ENCODE measurements at places on chromosomes 4 and X.

GRCh38 chrX:111877681-111878080 is 1.7 kb downstream of the TRPC5OS start:
- DNase-seq: no peak

- peak; percentile 9 for DNase-seq
These were observed 12.3 kb downstream of the MSL3 start for GRCh38 chrX:11770320-11770719.

GRCh38 chrX:55450259-55450658 is 1.7 kb upstream of the MAGEH1 start:
- DNase-seq: no peak

- no peak for DNase-seq
These were observed 66.7 kb upstream of the PGM2 start for GRCh38 chr4:37759833-37760232.

DNA sequence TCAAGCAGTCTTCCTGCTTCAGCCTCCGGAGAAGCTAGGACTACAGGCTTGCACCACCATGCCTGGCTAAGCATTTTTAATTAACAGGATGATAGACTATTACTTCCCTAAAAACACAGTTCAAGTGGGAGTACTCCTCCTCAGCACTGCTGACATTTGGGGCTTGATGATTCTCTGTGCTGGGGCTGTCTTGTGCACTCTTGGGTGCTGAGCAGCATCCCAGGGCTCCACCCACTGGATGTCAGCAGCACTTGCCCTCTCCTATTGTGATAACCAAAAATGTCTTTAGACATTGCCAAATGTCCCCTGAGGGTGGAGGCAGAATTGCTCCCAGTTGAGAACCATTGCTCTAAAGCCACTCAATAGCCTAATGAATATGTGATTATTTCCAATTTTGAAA is 60.4 kb downstream of the CLCN4 start:
- no peak for DNase-seq

- DNase-seq: no peak
These were observed 149.5 kb downstream of the PPP1R2C start for GRCh38 chrX:42628471-42628870.

- DNase-seq: no peak
These were observed 7.6 kb downstream of the RELL1 start for GRCh38 chr4:37678624-37679023.

DNA sequence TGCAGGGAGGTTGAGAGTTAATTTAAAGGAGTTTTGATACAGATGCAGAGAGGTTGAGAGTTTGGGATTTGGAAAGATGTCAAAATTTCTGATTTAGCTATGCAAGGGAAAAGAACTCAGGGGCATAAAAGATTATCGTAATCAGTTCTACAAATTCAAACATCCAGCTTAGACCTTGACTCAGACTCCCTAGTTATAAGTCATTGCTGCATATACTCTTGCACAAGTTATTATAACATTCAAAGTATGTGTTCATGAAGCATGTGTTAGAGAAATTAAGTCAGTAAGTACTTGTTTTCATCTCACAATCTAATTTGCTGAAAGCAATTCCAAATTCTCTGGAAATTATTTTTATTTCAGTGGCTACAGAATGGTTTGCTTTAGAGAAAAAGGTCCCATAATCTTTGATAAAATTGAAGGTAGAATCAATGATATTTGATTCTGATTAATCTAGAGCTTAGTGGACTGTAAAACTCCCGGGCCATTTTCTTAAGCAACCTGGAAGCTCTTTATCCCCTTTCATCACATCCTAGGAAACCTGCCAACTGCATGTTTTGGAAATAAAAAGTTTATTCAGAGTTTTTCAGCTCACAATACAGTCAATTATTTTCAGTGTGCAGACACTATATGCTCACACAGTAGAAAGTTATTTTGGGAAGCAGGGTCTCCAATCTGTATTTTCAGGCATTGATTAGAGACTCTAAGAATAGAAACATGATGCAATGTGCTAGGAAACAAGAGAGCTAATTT is 132.9 kb upstream of the SPANXC start:
- no peak for DNase-seq

DNA sequence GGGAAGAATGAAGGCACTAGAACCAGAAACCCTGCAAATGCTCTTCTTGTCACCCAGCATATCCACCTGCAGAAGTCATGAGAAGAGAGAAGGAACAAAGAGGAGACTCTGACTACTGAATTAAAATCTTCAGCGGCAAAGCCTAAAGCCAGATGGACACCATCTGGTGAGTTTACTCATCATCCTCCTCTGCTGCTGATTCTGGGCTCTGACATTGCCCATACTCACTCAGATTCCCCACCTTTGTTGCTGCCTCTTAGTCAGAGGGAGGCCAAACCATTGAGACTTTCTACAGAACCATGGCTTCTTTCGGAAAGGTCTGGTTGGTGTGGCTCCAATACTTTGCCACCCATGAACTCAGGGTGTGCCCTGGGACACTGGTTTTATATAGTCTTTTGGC is 181.7 kb downstream of the AR start:
- DNase-seq: no peak

- DNase-seq: no peak
These were observed 32.7 kb upstream of the CASK start for GRCh38 chrX:41956027-41956426.

- no peak for DNase-seq
These were observed 1047.7 kb downstream of the C4orf33 start for GRCh38 chr4:130143656-130144055.

GRCh38 chr4:36322921-36323354 is 41.5 kb downstream of the DTHD1 start:
- no peak for DNase-seq

DNA sequence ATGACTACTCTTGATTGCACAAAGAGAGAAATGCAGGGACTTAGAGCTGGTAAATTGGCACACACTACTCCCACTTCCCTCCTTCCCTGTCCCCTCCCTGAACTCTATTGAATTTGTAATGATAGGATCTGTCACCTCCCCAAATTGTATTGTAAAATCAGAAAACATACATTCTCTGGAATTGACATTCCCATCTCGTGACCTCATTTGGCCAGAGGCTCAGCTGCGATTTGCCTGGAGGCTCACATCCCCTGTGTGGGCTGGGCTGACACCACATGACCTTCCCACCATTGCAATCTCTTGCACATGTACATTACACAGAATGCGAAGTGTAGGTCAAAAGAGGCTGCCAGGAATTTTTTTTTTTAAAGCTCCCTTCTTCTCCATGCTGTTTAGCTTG is 172.1 kb downstream of the MID1IP1 start:
- no peak for DNase-seq

- DNase-seq: no peak
These were observed 51.5 kb upstream of the TBC1D9 start for GRCh38 chr4:140807491-140808252.

- DNase-seq: no peak
These were observed 112.4 kb downstream of the ZNF518B start for GRCh38 chr4:10344824-10345223.

GRCh38 chrX:93420525-93421082 is 252.8 kb downstream of the NAP1L3 start:
- DNase-seq: no peak

GRCh38 chrX:49976682-49977197 is 54.3 kb downstream of the CLCN5 start:
- DNase-seq: no peak

- no peak for DNase-seq
These were observed 124.4 kb upstream of the PUDP start for GRCh38 chrX:7272346-7272745.

GRCh38 chrX:24528605-24529004 is 63.5 kb downstream of the PDK3 start:
- no peak for DNase-seq

- DNase-seq: no peak
These were observed 113.7 kb downstream of the SOWAHB start for GRCh38 chr4:76784237-76784636.

GRCh38 chrX:49242545-49243066 is 7.3 kb downstream of the CCDC22 start:
- DNase-seq: no peak

DNA sequence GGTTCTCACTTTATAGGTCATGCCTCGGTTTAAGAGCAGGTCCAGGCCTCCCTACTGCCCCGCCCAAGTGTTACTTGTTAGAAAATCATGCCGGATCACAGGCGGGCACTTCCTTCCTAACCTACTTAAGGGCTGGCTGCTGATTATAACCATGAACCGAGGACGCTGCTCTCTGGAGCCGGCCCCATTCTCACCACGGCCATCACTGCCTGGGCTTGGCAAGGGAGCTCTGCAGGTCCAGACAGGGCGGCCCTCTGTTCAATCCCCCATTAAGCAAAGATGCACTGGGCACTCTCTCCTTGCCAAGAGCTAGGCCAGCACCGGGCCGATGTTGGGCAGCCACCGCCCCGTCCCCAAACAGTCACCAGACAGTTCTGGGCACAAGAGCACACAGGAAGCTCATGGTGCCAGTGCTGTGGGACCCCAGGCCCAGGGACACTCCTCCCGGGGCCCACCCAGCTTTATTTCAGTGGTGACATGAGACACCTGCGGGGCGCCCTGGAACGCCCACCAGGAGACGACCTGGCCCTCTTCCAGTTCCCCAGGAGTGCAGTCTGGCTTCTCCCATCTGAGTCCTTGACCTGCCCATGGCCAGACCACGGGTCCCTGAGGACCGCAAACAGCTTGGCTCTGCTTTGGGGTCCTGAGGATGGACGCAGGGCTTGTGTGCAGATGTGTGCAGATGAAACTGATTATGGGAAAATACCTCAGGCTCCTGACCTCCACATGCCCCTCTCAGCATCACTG is 44.0 kb downstream of the ABLIM2 start:
- DNase-seq: no peak

DNA sequence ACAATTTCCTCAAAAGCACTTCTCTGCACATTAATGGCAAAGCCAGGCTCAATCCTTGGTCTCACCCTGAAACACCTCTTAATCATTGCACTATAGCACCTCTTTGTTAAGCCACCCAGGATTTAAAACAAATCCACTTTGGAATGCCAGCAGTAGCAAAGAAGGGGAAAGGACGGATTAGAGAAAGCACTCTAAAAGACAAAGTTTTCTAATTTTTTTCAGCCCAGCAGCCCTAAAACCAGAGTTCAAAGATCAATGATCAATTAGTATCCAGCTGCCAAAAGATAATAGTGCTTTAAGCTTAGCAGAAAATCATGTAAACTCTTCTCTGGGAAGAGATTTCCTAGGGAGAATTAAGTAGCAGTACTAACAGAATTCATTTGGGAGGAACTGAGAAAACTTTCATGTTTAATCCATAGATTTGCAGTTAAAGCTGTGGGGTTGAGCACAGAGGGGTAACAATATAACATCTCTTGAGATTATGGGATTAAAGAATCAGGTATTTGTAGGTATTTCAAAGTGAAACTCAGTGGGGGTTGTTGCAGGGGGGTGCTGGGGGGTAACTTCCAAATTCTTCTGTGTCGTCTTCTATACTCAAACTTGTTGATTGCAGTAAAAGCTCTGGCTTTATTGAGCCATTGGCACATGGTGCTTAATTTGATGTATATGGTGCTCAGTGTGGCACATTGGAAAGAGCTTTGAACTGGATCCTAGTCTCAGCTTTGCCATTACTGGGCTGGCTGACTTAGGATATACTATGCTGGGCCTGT is 61.8 kb downstream of the LRRC66 start:
- DNase-seq: no peak

GRCh38 chrX:94758130-94758529 is 1084.1 kb downstream of the FAM133A start:
- no peak for DNase-seq

GRCh38 chr4:31995943-31996901 is 1276.1 kb downstream of the PCDH7 start:
- no peak for DNase-seq

DNA sequence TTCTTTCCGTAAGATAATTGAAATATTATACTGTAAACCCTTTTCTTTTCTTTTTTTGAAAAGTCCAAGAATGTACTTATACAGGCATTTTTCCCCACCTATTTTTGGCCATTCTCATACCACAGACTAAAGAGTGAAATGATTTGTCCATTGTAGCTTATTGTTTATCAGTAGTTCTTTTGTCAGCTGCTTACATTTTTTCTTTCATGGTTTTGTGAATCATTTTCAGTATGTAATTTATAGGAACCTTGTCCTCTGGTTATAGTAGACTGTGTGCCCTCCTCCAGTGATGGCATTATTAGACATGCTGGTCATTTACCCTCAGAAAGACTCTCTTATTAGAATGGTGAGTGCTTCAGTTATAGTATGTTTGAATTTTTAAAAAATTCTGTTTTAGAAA is 56.7 kb downstream of the CCKAR start:
- DNase-seq: no peak

DNA sequence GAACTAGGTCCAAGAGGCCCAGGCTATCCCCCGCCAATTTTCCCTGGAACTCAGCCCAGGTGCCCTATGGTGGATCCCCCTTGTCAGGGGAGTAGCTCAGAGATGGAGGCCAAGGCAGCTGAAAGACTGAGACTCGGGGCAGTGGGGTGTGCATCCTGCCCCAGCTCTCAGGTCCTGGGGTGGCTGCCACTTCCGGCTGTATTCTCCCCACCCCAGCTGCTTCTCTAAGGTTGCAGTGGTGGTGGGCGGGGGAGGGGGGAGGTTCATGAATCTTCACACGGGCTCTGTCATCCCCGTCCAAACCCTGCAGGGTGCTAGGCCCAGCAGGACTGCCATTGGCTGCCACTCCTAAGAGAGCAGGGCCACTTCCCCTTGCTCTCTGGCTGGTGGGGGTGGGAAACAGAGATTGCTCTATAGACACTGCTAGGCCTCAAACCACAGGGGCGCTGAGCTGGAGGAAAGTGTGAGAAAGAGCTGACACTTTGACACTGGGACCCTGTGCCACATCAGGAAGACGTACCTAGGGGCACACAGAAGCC is 1.5 kb downstream of the SASH3 start:
- DNase-seq: peak; percentile 58

GRCh38 chrX:112877771-112878173 is 37.1 kb upstream of the AMOT start:
- DNase-seq: no peak

Measured in stimulated activated CD4-positive, alpha-beta T cell treated with anti-CD3 and anti-CD28 coated beads, Interleukin-1b, Interleukin-23, amount 100 ng/mL, for 1 hour (primary cell).